ENCODE measurements at places on chromosomes 11 and 22.
A peak's percentile ranks its signal among the peaks of the same experiment; 100 is the strongest.

DNA sequence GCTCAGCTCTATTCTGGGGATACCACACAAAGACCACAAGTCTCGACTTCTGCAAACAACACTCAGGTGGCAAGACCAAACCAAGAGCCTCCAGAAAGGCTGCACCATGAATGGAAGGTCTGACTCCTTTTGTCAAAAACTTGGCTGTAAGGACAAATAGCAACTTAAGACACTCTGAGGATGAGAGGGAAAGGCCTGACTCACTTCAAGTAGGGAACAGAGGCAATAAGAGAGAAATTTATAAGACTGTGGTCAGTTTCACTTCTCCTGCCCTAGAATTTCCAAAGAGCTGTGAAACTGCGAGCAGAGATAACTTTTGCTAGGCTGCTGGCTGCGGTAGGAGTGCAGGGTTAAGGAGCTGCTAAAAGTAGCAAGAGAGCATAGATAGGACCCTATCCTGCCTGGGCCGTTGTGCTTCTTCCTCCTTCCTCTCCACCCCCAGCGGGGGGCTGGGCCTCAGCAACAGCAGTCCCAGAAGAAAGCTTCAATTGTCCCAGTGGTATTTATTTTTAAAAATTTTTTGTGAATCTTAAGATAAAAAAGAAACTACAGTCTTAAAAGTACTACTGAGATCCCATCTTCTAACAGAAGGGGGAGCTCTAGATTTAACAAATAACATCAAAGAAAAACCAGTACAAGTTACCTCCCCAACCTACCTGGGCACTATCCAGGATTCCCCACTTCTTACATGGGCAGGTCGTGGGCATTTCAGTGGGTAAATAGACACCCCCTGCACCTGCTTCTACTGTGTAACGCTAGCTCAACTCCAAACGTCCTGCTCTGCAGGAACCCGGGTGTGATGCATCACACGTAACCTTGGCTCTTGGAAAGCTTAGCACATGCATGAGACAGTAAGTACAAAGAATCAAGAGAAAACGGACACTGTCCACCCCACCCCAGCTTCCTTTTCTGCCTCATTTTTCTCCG lies 66.4 kb downstream of the SGSM3 start:
- no peak for DNase-seq

DNA sequence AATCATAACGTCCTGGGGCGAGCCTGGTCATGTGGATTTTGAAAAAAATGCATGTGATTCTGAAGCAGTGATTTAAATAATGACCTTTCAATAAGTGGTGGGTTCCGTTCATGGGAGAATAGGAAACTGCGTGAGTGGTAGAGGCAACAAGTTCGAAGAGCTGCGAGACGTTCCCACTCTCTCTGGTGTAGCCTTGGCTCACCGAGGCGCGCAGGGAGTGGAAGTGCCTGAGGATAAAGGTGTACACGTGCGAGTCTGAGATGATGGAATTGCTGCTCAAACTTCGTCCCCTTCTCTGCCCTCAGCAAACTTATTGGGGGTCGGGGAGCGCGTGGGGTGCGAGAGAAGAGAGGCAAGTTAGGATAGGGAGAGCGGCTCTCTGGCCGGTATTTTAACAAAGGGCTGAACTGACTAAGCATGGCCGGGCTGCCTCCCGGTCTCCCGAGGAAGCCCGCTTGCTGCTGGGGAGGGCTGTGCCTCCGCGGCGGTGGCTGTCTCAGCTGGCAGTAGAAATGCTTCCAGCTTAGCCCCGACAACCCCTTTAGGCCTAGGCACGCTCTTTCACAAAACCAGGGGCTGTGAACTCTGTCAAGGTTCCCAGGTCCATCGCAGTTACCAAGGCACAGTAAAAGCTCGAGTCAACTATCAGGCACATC lies 875 bp upstream of the STT3A start:
- DNase-seq = peak; percentile 30

GRCh38 chr11:61685617-61685967 lies 5.4 kb downstream of the DAGLA start:
- DNase-seq = no peak

DNA sequence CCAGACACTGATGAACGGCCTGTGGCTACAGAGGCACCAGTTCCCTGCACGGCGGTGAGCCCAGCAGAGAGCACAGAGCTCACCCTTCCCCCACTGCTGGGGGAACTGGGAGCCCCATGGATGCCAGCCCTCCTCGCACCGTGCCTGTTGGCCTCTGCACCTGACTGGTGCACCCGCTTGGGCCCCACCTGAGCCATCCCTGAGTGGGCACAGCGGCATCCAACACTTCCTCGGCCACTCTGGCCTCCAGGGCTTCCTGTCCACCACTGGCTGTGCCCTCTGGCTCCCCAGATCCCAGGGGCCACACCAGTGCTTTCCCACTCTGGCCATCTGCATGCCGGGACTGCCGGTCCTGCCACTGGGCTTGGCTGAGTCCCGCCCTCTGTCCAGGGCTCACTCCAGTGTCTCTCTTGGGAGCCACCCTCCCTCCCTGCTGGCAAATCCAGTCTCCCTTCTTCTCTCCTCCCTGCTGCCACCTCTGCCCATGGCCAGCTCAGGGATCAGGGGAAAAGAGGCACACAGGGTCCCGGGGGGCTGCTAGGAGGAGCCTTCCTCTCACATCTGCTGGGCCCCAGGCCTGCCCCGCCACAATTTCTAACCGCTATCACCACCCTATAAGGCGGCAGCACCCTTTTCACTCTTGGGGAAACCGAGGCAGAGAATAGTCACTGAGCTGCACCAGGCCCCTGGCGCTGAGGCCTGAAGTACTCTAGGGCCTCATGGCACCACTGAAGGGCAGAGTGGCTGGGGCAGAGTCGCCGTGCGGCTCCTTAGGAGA lies 33.0 kb downstream of the GNB1L start:
- DNase-seq = no peak

DNA sequence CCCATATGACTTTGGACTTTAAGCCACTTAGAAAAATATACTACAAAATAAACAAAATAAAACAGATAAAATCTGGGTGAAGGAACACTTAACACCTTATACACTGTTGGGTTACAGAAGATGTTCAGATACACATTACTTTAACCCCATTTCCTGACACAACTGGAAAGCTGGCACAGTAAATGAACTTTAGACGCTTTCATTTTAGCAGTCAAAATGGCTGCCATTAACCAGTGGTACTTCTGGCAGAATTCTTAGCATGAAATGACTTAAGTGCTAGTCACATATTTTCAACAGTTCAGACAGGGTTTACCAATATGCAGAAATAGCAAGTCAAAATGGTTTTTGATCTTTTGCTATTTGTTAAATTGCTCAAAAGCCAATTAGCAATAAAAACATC lies 37.9 kb downstream of the PIK3C2A start:
- no peak for DNase-seq

- DNase-seq = no peak
Observed at GRCh38 chr11:61864814-61865775, 26.2 kb downstream of the FADS3 start.

- no peak for DNase-seq
Observed at GRCh38 chr11:75004215-75004614, 15.5 kb downstream of the NEU3 start.

DNA sequence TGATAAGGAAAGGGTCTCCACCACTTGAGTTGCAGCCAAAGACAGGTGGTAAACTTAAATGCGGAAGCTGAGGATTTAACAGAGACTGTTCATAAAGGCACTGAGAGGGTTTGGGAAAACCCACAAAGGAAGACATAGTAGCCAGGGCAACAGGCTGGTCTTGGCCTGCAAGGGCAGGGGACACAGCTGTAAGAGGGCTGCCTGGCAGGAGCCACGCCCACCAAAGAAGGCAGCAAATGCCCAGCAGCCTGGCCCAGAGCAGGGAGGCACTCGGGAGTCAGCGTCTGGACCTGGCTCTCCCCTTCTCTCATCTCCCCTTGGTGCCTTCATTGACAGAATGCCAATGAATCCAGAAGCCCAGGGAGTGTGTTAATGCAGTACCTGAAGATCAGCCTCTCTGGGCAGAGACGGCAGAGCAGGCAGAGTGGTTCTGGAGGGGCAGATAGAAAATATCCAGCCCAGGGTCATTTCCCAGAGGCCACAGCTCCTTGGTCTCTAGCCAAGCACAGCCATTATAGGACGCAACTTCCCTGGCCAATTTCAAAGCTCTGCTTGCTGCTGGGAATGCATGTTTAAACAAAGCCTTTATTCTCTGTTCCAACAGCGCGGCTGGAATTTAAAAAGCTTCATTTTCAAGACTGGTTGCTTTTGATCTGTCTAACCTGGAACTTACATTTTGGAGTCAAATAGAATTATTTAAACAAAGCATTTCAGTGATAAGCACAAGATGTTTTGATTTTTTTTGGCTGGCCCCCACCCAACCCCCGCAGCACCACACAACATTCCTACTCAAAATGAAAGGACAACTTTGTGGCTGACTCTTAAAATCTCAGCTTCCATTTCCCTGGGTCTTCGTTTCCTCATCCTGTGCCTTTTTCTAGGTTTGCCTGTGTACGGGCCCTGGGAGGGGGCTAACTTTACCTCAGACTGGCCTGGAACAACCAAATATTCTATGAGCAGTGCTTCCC lies 125.6 kb upstream of the LMO1 start:
- DNase-seq = no peak

GRCh38 chr11:36672815-36673450 lies 74.9 kb upstream of the RAG2 start:
- peak; percentile 1 for DNase-seq

- DNase-seq = no peak
Observed at GRCh38 chr11:20249378-20249777, 89.1 kb upstream of the DBX1 start.

- DNase-seq = no peak
Observed at GRCh38 chr11:119880143-119880542, 151.1 kb upstream of the NECTIN1 start.

DNA sequence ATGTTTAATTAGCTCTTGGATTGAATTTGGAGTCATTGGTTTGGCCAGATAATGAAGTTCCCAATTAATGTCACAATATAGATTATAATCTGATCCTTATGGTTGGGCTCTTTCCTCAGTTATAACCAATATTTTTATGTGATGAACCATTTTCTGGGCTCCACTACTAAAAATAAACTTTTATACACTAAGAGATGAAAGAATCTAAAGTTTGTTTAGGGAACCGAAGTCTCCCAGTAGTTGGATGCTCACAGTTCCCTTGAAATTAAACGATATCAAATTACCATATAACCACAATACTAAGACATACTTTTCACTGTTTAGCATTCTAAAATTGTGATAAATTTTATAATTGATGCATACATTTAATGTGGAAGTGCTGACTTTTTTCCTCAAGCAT lies 47.0 kb upstream of the ARHGAP42 start:
- no peak for DNase-seq

DNA sequence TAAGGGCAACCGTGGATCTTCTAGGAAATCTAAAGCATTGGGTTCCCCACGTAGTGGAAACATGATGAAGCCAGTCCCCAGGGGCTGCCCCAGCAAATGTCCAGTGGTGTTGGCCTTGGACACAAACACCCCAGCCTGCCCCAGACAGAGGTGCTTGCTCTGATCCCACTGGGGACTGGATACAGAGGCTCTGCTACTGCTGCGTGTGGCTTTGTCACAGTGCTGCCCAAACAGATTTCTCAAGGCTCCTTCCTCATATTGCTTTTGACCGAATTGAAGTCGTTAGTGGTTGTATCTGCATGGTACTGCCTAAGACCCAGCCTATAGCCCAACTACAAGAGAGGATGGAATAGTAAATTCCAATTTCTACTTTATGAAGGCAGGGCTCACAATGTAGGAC lies 40.1 kb upstream of the CD44 start:
- DNase-seq = no peak

Data from neural crest cell (in vitro differentiated cells).